ENCODE measurements at places on chromosomes 1 and 21. TPM values are rescaled to one million over a fixed set of nuclear protein-coding genes. Genes with fewer than 3 reads are reported as not detected.

DNA sequence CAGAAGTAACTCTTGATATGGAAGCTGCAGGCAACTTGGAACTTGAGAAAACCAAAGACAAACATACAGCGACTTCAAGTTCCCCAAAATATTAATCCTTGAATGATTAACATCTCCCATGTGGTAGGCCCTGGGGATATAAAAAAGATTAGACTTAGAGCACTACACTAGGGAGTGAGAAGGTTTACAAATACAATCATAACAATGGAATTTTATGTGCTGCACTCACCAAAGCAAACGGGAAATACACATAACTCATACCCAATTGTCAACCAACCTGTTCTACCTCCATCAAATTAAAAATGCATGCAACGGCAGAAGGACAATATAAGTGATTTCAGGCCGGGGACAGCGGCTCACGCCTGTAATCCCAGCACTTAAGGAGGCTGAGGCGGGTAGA lies 3.7 kb downstream of the SMYD3 start:
- DNase-seq: no peak

- no peak for DNase-seq
Measured at GRCh38 chr1:38127428-38127827, 80.8 kb upstream of the POU3F1 start.

PNRC2 gene
- 162 TPM for total RNA-seq

GRCh38 chr1:247118946-247119446 lies 14.8 kb upstream of the ZNF669 start:
- DNase-seq: peak; percentile 47

CCDC190 gene
- total RNA-seq: not detected

GRCh38 chr1:18530587-18531502 lies 50.1 kb downstream of the KLHDC7A start:
- DNase-seq: no peak

GRCh38 chr1:46689897-46690296 lies 18.2 kb downstream of the TEX38 start:
- DNase-seq: no peak

GRCh38 chr1:9825093-9826074 lies 1.6 kb upstream of the CLSTN1 start:
- DNase-seq: peak; percentile 41

GRCh38 chr1:232164078-232164963 lies 465.6 kb downstream of the SIPA1L2 start:
- no peak for DNase-seq

MCM3AP gene
- total RNA-seq: 112 TPM

- DNase-seq: no peak
Measured at GRCh38 chr1:172003766-172004530, 162.7 kb downstream of the DNM3 start.

DNA sequence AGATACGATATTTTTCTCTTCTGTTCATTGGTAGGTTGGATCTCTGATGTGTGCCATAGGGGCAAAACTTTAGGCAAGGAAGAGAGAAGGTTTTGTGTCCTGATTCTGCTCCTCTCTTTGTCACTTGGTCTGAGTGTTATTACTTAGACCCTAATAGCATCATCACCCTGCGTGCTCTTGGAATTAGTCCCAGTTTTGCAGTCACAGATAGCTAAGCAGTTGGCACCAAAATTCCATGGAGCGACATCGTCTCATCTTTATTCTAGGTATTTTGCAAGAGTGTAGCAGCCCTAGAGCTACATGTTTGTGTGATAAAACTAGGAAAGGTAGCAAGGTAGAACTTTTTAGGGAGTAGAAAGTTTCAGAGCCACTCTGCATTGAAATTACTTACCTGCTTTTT lies 23.8 kb downstream of the PIP5K1A start:
- DNase-seq: no peak

IFI16 gene
- total RNA-seq: 296 TPM

CFAP410 gene
- 14.8 TPM for total RNA-seq

- DNase-seq: peak; percentile 15
Measured at GRCh38 chr1:31413405-31414001, 490 bp downstream of the SERINC2 start.

SF3B4 gene
- 111 TPM for total RNA-seq

SPOCD1 gene
- total RNA-seq: not detected
